Dermis blood vessel endothelial cell (primary cell): ENCODE measurements at places on chromosomes 2 and 18. TPM values are rescaled to one million over a fixed set of nuclear protein-coding genes. Genes with fewer than 3 reads are reported as not detected.
A peak's percentile ranks its signal among the peaks of the same experiment; 100 is the strongest.

GRCh38 chr2:141323571-141323970 is 807.2 kb downstream of the LRP1B start:
- DNase-seq, result no peak

DNA sequence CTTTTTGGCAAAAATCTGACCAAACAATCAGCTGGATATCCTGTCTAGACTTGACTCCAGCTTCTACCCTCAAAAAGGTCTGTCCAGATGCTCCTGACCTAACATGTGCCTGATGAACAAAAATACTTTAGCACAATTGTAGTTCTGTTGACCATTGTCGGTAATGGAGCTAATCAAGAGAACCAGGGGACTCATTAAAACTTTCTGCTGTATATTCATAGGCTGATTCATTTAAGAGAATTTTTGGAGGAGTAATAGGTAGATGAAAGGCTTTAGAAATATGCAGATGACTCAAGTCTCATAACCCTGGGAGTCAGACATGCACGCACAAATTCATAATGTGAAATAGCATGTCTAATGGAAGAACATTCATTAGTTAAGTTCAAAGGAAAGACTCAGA is 514.2 kb downstream of the TXNL1 start:
- DNase-seq, result peak; percentile 44

Gene SP110
- 5.3 and 7.4 TPM in 2 replicates for total RNA-seq

DNA sequence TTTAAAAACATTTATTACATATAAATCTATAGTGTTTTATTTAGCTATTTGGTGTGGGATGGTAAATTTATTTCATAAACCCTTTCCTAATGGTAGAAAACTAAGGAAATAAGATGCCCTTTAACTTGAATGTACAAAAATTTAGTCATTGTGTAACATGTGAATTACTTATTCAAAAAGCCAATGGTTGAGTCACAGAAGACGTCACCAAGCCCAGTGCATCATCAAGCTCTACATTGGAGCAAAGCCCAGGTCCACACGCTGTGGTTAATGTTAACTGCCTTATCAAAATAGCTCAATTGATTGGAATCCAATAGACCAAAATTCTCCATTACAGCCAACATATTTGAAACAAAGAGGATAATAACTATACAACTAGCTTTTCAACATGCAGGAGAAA is 145.5 kb upstream of the LYPD1 start:
- DNase-seq, result no peak

Gene COL5A2
- 72.6 and 87.1 TPM in 2 replicates for total RNA-seq

Gene CXCR4
- 57.4 and 188 TPM in 2 replicates for total RNA-seq

GRCh38 chr18:37294951-37295350 is 270.6 kb downstream of the CELF4 start:
- peak; percentile 41 for DNase-seq

DNA sequence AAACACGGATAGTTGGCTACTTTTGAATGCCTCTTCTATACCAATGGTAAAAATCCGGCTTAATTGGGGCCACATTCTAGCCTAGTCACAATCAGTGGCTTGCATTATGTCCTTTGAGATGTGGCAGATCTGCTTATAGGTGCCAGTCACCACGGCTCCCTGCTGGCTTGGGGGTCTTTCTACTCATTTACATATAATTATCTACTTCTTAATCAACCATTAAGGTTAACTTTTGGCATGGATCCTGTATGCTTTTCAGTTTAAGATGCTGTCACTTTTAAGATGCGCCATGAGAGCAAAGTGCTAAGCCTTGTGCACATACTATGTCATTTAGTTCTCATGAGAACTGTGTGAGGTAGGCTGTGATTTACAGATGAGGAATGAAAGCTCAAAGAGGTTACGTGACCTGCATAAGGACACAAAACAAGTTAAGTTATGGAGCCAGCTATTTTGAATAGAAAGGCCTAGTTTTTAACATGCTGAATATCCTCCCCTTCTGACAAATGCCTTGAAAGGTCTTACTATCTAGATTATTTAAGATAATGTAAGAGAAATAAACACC is 4.1 kb downstream of the NEDD4L start:
- DNase-seq, result no peak

GRCh38 chr2:65075605-65076344 is 19.6 kb downstream of the CEP68 start:
- peak; percentile 54 for DNase-seq

GRCh38 chr2:70852824-70853223 is 17.2 kb upstream of the CD207 start:
- DNase-seq, result no peak

- no peak for DNase-seq
Observed at GRCh38 chr18:70377317-70377799, 88.5 kb downstream of the SOCS6 start.

DNA sequence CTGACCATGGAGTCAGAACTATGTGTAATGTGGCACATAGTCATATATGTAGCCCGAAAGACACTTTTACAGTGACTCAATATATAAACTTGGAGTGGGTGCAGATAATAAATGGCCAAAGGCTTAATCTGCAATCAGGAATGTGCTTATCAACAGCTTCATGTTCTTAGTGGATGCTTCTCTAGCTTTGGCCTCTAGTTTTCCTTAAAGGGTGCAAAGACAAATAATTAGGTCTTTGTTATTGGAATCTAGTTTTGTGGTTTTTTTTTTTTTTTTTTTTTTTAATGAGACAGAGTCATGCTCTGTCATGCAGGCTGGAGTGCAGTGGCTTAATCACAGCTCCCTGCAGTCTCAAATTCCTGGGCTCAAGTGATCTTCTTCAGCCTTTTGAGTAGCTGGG is 625.6 kb downstream of the EPHA4 start:
- no peak for DNase-seq

- no peak for DNase-seq
Observed at GRCh38 chr18:62080172-62080900, 106.5 kb downstream of the PIGN start.

- DNase-seq, result peak; percentile 87
Observed at GRCh38 chr18:13435586-13436333, 217.2 kb downstream of the LDLRAD4 start.

Gene TPO
- not detected in 2 replicates for total RNA-seq

DNA sequence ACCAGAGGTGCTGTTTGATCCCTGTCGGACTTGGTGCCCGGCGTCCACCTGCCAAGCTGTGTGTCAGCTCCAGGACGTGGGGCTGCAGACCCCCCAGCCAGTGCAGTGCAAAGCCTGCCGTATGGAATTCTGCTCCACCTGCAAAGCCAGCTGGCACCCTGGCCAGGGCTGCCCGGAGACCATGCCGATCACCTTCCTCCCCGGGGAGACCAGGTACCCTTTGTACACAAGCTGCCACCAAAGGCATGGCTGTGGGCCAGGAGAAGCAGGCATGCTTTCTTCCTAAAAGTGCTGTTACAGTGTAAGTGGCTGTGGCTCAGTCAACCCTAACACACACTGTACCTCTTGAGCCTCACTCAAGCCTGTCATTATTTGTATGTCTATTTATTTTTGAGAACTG is 103.3 kb downstream of the RNF144A start:
- DNase-seq, result no peak
